Activated CD8-positive, alpha-beta memory T cell treated with anti-CD3 and anti-CD28 coated beads for 36 hours (primary cell): ENCODE measurements at places on chromosomes 2 and 18. TPM values are rescaled to one million over a fixed set of nuclear protein-coding genes. Genes with fewer than 3 reads are reported as not detected.

PSMG2 gene
- total RNA-seq = 117 TPM

KYNU gene
- total RNA-seq = not detected

FASTKD2 gene
- total RNA-seq = 42.1 TPM

ELOA2 gene
- not detected for total RNA-seq
